ENCODE measurements at places on chromosomes 7 and 10.

- no peak for DNase-seq
Measured at GRCh38 chr7:114939484-114940097, 17.7 kb downstream of the MDFIC start.

DNA sequence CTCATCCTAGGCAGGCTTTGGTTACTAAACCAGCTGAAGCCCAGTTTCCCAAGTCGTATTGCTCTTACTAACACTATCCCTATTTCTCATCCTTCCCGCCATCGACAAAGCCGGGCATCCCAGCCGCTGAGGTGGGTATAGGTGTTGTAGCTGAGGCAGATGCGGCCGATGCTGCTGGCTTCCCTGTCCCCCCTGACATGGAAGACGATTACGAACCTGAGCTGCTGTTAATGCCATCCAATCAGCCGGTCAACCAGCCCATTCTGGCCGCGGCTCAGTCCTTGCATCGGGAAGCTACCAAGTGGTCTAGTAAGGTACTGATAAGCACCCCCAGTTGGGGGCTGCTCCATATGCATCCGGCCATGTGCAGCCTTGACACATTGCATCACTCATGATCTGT, 38.8 kb downstream of the AP3M1 start:
- no peak for DNase-seq

GRCh38 chr7:36677769-36678437, 46.4 kb downstream of the AOAH start:
- peak; percentile 57 for DNase-seq

GRCh38 chr10:67224553-67224952, 298.7 kb downstream of the LRRTM3 start:
- no peak for DNase-seq

DNA sequence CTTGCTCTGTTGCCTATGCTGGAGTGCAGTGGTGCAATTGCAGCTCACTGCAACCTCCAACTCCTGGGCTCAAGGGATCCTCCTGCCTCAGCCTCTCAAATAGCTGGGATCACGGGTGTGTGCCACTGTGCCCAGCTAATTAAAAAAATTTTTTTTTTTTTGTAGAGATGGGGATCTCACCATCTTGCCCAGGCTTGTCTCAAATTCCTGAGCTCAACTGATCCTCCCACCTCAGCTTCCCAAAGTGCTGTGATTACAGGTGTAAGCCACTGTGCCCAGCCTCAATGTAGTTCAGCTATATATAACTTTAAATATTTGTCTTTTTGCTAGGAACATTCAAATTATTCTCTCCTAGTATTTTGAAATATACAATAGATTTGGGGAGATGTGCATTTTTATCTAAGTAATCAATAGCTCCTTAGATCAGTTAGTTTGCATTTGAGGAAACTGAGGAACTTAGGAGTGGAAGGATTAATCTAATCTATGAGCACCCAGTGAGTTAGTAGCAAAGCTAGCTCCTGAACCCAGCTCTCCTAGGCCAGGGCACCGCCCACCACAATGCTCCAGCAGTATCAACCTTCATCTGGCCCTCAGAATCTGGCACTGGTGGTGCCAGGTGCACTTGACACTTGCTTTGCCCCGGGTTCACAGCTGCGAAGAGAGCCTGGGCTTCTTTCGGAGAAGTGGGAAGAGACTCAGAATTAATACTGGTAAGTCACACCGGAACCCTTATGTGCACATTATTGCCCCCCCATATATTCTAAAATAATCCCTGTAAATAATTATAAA, 5.9 kb upstream of the LRMDA start:
- DNase-seq: no peak

DNA sequence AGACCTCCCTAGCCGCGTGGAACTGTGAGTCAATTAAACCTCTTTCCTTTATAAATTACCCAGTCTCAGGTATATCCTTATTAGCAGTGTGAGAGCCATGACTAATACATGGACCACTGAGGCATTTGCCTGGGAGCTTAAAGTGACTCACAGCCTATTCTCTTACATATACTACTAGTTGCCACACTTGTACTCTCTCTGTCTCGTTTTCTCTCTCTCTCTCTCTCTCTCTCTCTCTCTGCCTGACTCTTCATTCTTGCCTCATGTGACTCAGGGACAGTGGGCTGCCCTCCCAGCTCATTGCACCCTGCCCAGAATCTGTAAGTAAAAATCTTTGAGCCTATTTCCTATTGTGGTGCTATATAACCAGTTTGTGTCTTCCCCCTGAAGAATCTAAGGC, 238.5 kb upstream of the MAGI2 start:
- no peak for DNase-seq

- peak; percentile 55 for DNase-seq
Measured at GRCh38 chr10:80196270-80196949, 8.9 kb downstream of the ANXA11 start.

DNA sequence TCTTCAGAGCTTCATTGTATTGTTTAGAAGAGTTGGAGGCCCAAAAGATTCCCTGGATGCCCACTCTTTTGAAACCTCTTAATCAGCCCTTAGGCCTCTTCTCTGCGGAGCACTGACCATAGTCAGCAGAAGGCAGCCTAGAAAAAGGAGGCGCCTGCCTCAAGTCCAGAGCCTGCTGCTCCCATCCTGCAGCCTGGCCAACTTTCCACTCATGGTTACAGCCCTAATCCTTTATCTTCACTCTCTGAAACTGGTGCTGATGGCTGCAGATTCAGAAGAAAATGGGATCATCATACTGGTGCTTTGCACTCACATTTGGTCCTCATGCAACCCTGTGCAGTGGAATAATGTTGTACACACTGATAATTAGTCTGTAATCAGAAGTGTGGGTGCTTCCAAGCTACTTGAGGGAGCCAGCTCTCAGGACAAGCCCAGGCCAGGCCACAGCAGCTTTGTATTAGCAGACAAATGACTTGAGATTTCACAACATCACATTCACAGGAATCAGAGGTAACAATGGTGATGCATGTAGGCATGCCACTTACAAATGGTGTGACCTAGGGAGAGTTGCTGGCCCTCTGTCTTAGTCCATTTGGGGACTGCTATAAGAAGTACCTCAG, 272.9 kb downstream of the GALNT17 start:
- DNase-seq: no peak

- DNase-seq: no peak
Measured at GRCh38 chr10:58275908-58276307, 6.9 kb downstream of the CISD1 start.

GRCh38 chr10:127081851-127082345, 114.5 kb downstream of the INSYN2A start:
- DNase-seq: no peak

- no peak for DNase-seq
Measured at GRCh38 chr10:122213766-122214165, 57.3 kb upstream of the BTBD16 start.

- DNase-seq: no peak
Measured at GRCh38 chr7:96041171-96041570, 268.8 kb downstream of the DYNC1I1 start.

GRCh38 chr7:29274146-29275017, 79.8 kb downstream of the CHN2 start:
- no peak for DNase-seq

DNA sequence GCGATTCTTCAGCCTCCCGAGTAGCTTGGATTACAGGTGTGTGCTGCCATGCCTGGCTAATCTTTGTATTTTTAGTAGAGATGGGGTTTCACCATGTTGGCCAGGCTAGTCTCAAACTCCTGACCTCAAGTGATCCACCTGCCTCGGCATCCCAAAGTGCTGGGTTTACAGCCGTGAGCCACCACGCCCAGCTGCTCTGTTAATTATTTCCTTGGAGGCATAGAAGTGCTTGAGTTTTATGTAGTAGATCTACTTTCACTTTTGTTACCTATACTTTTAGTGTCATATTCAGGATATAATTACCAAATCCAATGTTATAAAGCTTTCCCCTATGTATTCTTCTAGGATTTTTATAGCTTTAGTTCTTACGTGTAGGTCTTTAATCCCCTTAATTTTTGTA, 1093.0 kb downstream of the GATA3 start:
- DNase-seq: no peak

GRCh38 chr10:5550621-5551530, 26.1 kb downstream of the CALML3 start:
- DNase-seq: no peak

DNA sequence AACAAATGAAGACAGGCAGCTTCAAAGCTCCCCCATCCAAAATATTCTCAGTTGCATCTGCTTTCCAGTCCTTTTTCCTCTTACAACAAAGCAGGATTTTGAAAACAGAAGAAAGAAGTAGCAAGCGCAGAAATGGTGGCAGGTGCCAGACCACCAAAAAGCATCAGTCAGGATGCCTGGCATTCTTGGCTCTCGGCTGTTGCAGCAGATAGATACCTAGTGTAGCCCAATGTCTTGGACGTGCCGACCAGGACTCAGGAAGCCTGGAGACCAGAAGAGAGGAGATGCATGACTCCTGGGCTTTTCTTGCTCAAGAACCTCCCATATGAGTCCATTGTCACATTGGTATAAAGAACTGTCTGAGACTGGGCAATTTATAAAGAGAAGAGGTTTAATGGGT, 115.2 kb downstream of the RAB18 start:
- no peak for DNase-seq

- DNase-seq: no peak
Measured at GRCh38 chr10:97047083-97047736, 138.5 kb downstream of the SLIT1 start.

GRCh38 chr7:41437257-41438196, 265.4 kb downstream of the INHBA start:
- no peak for DNase-seq

GRCh38 chr7:69790977-69791724, 192.9 kb downstream of the AUTS2 start:
- no peak for DNase-seq

DNA sequence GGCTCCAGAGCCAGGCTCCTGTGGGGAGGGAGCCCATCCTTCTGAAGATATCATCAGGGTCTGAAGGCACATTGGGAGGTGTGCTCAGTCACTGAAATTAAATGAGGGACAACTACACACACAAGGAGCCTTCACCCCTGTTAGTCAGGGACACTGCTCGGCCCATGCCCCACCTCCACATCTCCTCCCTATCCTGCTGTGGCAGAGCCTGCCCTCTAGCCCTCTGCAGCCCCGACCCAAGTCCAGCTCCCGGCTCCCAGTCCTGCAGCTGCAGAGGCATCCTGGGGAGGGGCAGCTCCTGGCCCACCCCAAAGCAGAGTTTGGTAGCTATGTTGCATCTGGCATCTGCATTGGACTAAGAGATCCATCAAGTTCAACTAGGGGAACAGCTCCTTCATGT, 136.3 kb downstream of the ZNF248 start:
- DNase-seq: no peak

- DNase-seq: no peak
Measured at GRCh38 chr10:102299873-102300272, 54.5 kb downstream of the GBF1 start.

- DNase-seq: no peak
Measured at GRCh38 chr10:22444219-22444788, 99.0 kb downstream of the SPAG6 start.
